A673 (cell line): ENCODE measurements at places on chromosomes 5 and 9. TPM values are rescaled to one million over a fixed set of nuclear protein-coding genes. Genes with fewer than 3 reads are reported as not detected.

Gene TPPP
- total RNA-seq: 0.09 and 0.19 TPM in 2 replicates

Gene CATSPER3
- total RNA-seq: 0.90 and 1.0 TPM in 2 replicates

DNA sequence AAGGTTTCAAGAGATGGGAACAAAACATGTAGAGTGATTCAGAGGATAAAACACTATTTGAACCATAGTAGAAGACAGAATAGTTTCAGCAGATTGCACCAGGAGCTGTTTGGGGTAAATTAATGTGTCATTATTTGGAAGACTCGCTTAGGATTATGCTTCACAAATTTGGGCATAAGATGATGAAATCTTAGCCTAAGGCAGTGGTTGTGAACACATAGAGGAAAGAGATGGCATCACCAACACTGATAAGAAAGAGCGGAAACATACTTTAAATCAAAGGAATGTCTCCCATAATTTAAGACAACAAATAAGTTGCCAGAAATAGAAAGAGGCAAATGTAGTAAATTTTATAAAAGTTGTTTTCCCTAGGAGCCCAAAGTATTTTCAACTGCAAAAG, 66.1 kb upstream of the TBCA start:
- DNase-seq: no peak
- H3K4me3 ChIP-seq: no peak overlapping the region
- H3K36me3 ChIP-seq: no peaks in the 10 kb centered on the region
- no peaks in the 10 kb centered on the region for H3K4me1 ChIP-seq

GRCh38 chr5:17114233-17114632, 103.2 kb upstream of the BASP1 start:
- peak overlapping the region; percentile 7 for H3K27ac ChIP-seq
- no peaks in the 10 kb centered on the region for H3K27me3 ChIP-seq
- H3K36me3 ChIP-seq: no peaks in the 10 kb centered on the region
- DNase-seq: no peak
- peaks cover 42% of the 10 kb centered on the region for H3K4me1 ChIP-seq
- H3K4me3 ChIP-seq: no peak overlapping the region

GRCh38 chr9:115590011-115590410, 472.1 kb upstream of the TNC start:
- no peak overlapping the region for H3K4me3 ChIP-seq
- DNase-seq: no peak
- H3K27me3 ChIP-seq: no peaks in the 10 kb centered on the region
- peak overlapping the region; percentile 39 for H3K27ac ChIP-seq
- no peaks in the 10 kb centered on the region for H3K36me3 ChIP-seq

Gene HAVCR2
- 0.13 and 0.19 TPM in 2 replicates for total RNA-seq

DNA sequence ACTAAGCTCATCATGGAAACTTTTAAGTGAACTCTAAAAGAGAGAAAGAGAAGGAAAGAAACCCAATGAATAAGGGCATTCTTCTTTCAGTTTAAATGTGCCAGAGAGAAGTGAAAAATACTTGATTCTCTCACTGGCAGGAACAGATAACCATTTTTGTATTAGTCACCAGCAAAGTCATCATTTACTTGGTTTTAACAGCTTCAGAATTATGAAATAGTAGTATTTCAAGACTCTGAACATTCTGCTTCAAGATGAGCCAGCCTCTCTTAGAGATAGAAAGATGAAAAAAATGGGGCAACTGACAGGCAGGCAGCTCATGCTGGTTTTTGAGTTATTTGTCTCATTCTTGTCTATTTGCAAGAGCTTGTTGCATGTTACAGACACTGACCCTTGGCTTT, 103.5 kb downstream of the GCNT1 start:
- no peak for DNase-seq
- H3K4me1 ChIP-seq: no peaks in the 10 kb centered on the region
- H3K27me3 ChIP-seq: peaks cover 36% of the 10 kb centered on the region

Gene C5orf52
- not detected in 2 replicates for total RNA-seq

Gene OGN
- total RNA-seq: 0.44 and 0.95 TPM in 2 replicates

DNA sequence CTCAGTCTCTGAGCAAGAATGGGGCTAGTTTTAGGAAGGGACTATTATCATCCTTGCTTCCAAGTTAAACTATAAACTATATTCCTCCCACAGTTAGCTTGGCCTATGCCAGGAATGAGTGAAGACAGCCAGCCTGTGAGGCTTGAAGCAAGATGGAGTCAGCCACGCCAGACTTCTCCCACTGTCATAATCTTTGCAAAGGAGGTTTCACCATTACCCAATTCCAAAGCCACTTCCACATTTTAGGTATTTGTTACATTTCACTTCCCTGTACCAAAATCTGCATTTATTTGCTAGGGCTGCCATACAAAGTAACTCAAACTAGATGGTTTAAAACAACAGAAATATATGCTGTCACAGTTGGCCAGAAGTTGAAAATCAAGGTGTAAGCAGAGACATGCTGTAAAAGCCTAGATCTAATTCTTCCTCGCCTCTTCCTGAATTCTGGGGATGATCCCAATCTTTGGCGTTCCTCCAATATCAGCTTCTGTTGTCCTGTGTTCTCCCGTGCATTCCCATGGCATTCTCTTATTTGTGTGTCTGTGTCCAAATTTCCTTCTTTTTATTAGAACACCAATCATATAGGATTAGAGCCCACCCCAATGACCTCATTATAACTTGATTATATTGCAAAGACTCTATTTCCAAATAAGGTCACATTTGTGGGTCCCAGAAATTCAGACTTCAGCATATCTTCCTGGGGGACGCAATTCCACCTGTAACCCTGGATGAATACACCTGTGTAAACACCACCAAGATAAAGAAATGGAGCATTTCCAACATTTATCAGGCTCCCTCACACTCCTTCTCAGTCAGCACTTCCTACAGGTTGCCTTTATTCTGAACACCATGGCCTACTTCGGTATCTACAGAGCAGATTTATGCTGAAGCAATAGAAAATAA, 126.8 kb downstream of the GCNT1 start:
- H3K36me3 ChIP-seq: no peaks in the 10 kb centered on the region
- no peak overlapping the region for H3K27ac ChIP-seq
- H3K27me3 ChIP-seq: peaks cover 6% of the 10 kb centered on the region
- H3K4me1 ChIP-seq: no peaks in the 10 kb centered on the region
- no peak for DNase-seq

GRCh38 chr5:89850513-89850865, 559.1 kb downstream of the CETN3 start:
- no peaks in the 10 kb centered on the region for H3K4me1 ChIP-seq
- DNase-seq: no peak
- H3K27me3 ChIP-seq: no peaks in the 10 kb centered on the region
- no peaks in the 10 kb centered on the region for H3K36me3 ChIP-seq

DNA sequence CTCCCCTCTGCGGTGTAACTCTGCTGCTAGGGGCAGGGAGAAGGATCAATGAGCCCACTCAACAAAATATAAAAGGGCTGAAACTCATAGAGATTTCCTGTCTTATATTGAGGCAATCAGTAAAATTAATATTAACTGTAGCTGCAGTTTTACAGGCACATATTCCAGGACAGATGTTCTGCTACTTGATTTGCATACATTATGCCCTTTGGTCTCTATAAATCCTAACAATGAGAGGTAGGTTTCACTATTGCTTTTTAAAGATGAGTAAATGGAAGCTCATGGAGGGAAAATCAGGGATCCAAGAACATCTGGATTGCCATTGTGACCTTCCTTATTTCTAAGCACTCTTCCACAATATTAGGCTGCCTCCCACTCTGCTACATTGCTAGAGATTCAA, 23.5 kb upstream of the TRIM32 start:
- H3K4me1 ChIP-seq: peaks cover 4% of the 10 kb centered on the region
- H3K4me3 ChIP-seq: no peak overlapping the region
- no peaks in the 10 kb centered on the region for H3K36me3 ChIP-seq
- H3K27me3 ChIP-seq: no peaks in the 10 kb centered on the region
- no peak for DNase-seq

Gene MED10
- 48.7 and 59.9 TPM in 2 replicates for total RNA-seq

GRCh38 chr9:117178596-117179375, 236.1 kb downstream of the ASTN2 start:
- no peaks in the 10 kb centered on the region for H3K36me3 ChIP-seq
- peaks cover 21% of the 10 kb centered on the region for H3K4me1 ChIP-seq
- H3K27ac ChIP-seq: no peak overlapping the region
- DNase-seq: peak; percentile 90
- no peaks in the 10 kb centered on the region for H3K27me3 ChIP-seq

DNA sequence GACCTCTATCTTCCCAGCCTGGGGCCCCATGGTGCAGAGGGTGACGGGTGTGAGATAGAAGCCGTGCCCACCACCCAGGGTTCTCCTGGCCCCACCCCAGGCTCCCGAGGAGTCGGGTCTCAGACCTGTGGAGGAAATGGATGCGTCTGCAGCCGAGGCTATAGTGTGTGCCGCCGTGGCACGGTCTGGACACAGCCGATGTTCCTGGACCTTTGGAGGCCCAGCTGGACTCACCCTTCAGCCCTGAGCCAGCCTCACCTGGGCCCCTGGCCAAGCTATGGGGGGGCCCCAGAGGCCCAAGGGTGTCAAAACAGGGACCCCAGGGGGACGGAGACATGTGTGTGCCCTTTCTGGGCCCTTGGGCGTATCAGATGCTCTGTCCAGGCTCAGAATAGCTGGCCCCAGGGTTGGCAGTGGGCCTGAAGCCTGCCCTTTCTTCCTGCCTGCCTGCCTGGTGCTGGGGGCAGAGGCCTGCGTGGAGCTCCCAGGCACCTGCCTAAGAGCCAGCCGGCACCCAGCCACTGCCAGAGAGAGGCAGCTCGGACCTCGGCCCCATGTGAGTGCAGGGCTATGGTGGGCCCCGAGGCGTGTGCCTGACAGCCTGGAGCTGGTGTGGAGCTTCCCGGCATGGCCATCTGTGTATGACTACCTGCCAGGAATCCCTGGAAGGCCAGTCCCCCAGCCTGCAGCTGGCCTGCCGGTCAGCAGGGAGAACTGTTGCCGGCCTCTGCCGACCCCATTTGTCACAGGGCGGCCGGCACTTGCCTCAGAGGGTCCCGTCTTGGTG, 41.8 kb downstream of the KCNT1 start:
- no peak for DNase-seq
- H3K36me3 ChIP-seq: no peaks in the 10 kb centered on the region
- H3K4me1 ChIP-seq: no peaks in the 10 kb centered on the region
- no peak overlapping the region for H3K4me3 ChIP-seq

DNA sequence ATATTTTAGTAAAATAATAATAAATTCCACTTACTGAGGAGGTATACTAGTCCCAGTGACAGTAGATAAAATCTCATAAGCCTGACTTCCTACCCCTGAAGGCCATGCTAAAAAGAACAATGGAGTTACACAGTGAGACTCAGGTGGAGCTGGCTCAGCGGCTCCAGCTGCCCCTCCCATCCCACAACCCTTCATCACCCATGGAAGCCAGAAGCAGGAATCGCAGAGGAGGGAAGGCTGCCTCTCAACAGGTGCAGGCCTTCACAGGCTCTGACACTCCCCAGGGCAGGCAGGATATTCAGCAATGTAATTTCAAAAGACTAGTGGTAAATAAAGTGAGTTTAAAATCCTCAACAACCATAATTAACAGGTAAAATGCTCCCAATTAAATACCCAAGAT, 67.5 kb downstream of the FANCC start:
- no peaks in the 10 kb centered on the region for H3K36me3 ChIP-seq
- H3K4me1 ChIP-seq: peaks cover 24% of the 10 kb centered on the region
- H3K27me3 ChIP-seq: no peaks in the 10 kb centered on the region
- DNase-seq: no peak

Gene CARTPT
- not detected in 2 replicates for total RNA-seq

Gene PCDH1
- 0.45 and 0.61 TPM in 2 replicates for total RNA-seq

DNA sequence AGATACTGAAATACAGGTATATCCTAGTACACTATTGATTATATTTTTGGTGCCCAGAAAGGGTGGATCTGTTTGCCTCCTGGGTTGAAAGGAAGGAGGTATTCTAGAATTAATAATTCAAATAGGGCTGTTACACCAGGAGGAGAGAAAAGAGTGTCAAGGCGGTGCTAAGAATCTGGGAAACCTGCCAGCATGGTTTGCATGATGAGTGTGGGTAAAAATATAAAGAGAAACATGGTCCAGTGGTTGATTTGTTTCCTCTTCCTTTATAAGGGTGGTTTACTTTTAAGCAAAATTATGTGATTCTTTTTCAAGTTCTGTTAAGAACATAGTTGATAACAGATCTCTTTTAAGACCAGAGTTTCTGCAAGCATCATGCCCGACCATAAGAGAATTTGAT, 69.4 kb upstream of the NFIB start:
- H3K27me3 ChIP-seq: no peaks in the 10 kb centered on the region
- H3K4me3 ChIP-seq: no peak overlapping the region
- no peaks in the 10 kb centered on the region for H3K36me3 ChIP-seq
- no peak overlapping the region for H3K27ac ChIP-seq

DNA sequence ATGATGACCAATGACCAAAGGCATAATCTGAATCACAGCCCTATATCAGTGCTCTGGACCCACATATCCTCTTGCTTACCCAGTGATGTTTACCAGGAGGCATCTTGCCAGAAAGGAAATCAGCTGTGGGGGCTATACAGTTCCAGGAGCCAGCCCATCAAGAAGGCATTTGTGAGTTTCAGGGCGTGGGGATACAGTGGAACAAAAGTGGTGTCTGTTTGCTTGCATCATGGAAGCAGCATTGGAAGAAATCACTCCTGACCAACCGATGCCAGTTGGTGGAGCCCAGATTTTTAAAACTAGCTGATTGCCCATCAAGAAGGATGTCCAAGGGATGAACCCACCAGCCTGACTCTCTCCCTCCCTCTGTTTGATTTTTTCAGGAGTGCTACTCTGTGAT, 106.5 kb upstream of the EGFLAM start:
- no peaks in the 10 kb centered on the region for H3K27me3 ChIP-seq
- H3K36me3 ChIP-seq: no peaks in the 10 kb centered on the region
- no peak for DNase-seq
- no peak overlapping the region for H3K27ac ChIP-seq
- H3K4me1 ChIP-seq: no peaks in the 10 kb centered on the region

- H3K27me3 ChIP-seq: no peaks in the 10 kb centered on the region
- H3K27ac ChIP-seq: no peak overlapping the region
- no peaks in the 10 kb centered on the region for H3K4me1 ChIP-seq
These were observed 48.7 kb upstream of the CEMIP2 start for GRCh38 chr9:71816916-71817451.

Gene SHLD3
- 3.7 and 4.5 TPM in 2 replicates for total RNA-seq

Gene GABRA6
- not detected in 2 replicates for total RNA-seq

- no peaks in the 10 kb centered on the region for H3K27me3 ChIP-seq
- no peak overlapping the region for H3K4me3 ChIP-seq
- no peaks in the 10 kb centered on the region for H3K36me3 ChIP-seq
- H3K27ac ChIP-seq: no peak overlapping the region
- no peak for DNase-seq
- H3K4me1 ChIP-seq: no peaks in the 10 kb centered on the region
These were observed 37.9 kb downstream of the PLEKHG4B start for GRCh38 chr5:129820-130219.

DNA sequence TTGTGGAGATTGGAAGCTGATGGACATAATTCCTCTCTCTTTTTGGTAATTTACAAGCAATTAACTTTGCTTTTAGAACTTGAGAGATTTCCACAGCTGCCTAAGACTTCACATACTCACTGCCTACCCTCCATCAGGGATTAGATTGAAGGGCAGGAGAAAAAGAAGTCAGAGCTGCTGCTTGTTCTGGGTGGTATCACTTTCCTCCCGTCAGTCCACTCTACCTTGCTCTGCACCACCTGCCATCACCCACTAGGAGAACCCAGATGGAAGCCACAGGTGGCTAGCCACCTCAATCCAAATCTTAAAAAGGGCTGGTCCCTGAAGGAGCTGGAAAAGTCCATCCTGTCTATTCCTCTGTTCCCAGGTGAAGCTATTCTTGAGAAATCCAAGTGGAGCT, 10.5 kb downstream of the IRF1 start:
- H3K4me1 ChIP-seq: no peaks in the 10 kb centered on the region
- peaks cover 4% of the 10 kb centered on the region for H3K36me3 ChIP-seq
- no peak overlapping the region for H3K27ac ChIP-seq
- no peak overlapping the region for H3K4me3 ChIP-seq
- no peak for DNase-seq
- H3K27me3 ChIP-seq: no peaks in the 10 kb centered on the region

Gene OBP2B
- not detected in 2 replicates for total RNA-seq
